ENCODE measurements at places on chromosomes 2 and 18.

GRCh38 chr18:69949538-69949936, 1.9 kb upstream of the CD226 start:
- no peak for DNase-seq

DNA sequence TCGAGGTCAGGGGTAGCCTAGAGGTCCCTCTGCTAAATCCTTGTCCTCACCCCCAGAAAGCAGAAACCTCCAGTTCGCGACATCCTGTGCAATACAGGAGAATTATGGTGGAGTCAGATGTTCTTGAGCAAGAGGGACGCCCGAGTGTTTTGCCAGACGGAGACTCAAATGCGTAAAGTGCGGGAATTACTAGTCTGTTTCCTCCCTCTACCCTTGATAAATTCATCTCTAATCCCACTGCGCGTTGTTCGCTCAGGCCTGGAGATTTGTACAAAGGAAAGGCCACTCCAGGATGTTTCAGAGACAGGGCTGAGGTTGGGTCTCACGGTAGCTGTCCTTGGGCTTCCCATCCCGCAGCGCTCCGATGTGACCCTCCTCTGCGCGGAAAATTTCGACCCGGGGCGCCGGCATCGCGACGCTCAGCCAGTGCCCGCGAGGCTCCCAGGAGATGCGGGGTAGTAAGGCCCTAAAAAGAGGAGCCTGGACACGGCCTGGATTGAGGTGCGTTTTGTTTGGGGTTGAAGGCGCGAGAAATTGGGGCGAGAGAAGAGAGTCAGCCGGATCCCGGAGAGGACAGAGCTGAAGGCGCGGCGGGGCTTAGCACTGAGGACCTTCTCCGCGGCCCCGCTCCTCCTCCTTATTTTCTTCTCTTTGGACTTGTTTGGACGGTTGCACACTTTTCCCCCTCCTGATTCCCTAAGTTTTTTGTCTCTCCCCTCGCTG, 2.6 kb upstream of the NEUROD1 start:
- DNase-seq = no peak

GRCh38 chr2:235601960-235602704, 108.3 kb downstream of the AGAP1 start:
- DNase-seq = no peak

DNA sequence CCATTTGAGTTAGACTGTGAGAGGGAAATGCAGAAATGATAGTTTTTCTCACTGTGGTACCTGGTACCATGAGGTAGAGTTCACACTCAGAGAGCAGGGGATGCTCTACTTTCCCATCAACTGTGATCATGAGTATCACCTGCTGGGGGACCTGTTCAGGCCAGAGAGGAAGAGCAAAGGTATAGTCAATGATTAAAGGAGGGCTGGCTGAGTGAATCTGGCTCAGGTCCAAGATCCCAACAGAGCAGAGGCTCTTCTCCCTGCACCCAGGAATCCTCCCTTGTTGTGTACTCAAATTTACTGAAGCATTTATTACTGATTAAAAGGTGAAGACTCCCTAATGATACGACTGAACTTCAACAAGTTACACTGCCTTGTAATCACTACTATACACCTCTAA, 104.6 kb upstream of the CHRNA1 start:
- no peak for DNase-seq

DNA sequence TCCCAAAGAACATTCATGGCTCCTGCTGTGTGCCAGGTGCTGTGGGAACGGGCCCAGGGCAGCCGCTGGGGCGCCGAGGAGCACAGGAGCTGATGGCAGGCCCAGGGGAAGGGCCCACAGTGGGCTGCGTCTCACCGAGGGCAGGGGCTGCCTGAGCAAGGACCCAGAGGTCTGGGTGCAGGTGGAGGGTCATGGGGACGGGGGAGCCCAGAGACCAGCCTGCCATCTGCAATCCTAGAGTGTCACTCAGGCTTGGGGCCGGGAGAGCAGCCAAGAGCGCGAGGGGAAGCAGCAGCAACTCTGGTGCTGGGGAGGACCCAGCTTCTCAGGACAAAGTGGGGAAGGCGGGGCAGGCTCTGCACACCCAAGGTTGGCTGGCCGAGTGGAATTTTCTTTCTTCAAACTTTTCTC, 207.4 kb downstream of the HDAC4 start:
- no peak for DNase-seq

GRCh38 chr2:29806461-29806860, 114.9 kb downstream of the ALK start:
- no peak for DNase-seq

- DNase-seq = no peak
These were observed 66.5 kb downstream of the AGAP1 start for GRCh38 chr2:235560345-235560744.

- no peak for DNase-seq
These were observed 26.2 kb downstream of the KLF7 start for GRCh38 chr2:207139552-207139951.

GRCh38 chr2:9549420-9549819, 6.2 kb downstream of the ADAM17 start:
- no peak for DNase-seq

- DNase-seq = no peak
These were observed 92.3 kb downstream of the LYPD1 start for GRCh38 chr2:132577686-132578085.
